ENCODE measurements at places on chromosomes 5 and 9. TPM values are rescaled to one million over a fixed set of nuclear protein-coding genes. Genes with fewer than 3 reads are reported as not detected.

DNA sequence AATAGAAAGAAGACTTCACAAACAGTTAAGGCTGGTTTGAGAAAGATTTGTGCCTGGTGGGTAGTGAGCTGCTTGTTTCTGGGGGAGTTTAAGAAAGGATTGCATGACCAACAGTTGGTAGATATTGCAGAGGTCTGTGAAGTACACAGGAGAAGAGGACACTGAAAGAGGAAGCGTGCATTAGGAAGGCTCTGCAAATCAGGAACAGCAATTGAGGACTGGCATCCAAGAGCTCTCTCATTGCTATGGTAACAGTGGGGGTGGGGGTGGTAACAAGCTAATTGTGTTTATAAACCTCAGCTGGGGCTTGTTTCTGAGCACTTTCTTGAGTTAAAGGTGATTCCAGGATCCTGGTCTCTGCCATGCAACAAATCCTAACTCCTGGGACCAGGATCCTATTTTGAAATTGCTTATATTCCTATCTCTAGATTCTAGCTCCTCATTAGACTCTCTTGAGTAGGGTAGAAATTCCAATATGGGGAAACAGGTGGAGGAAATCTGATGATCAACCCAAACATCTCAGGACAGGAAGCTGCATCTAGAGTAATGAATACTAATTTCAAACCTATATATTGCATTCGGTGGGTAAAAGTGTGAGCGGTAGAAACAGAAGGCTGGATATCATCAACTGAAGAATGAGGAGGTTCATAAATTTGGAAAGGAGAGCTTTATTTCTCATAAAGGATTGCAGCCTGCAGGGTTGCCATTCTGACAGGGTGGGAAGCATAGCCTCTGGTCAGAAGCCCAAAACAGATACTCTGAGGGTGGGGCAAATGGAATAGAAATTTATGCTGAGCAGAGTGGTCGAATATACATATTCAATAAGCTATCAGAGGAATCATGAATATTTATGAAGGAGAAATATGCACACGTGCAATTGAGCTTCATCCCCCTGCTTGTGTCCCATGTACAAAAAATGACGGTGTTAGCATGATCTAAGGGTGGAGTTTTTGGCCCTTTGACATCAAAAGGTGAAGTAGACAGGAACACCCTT lies 79.4 kb downstream of the PTTG1 start:
- DNase-seq = no peak

DNA sequence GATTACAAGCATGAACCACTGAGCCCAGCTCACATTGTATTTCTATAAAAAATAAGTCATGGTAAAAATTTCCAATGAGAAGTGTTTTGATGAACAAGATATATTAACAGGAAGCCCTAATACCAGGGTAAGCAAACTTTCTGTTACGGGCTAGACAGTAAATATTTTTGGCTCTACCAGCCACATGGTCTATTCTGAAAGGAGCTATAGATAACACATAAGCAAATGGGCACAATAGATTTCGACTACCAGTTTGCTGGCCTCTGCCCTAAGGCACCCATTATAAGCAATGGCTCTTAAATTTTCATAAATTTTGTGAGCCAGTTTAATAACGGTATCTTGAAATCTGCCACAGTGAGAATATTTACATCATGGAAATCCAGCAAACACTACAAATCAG lies 8.1 kb downstream of the UBQLN1 start:
- no peak for DNase-seq

DNA sequence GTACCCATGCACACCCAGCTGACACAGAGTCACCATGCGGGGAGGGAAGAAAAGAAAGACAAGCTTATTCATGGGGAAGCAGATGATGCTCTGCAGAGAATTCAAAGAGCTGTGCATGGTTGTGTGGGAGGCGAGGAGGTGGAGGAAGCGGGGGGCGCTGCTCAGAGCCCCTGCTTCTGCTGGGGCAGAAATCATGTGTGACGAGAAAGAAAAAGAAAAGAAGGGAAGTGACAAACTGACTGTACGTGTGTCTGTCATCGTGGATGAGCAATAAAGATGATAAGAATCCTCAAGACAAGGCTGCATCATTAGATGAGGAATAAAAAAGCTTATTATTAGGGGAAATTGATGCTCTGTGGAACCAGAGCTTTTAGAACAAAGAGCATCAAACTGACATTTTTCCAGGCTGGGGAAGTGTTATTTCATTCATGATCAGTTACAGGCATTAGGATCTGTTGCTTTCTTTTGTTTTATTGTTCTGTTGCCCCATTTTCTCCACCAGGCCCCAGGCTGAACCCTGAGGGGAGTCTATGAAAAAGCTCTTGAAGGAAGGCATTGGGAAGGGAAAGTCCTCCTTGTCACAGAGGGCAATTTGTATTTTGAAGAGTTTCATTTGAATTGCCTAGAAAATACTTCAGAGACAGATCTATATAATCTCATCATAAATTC lies 20.3 kb upstream of the SH3RF2 start:
- DNase-seq = no peak

GRCh38 chr9:116653348-116654058 lies 33.6 kb upstream of the TRIM32 start:
- no peak for DNase-seq

GRCh38 chr5:85030316-85031084 lies 645.8 kb upstream of the EDIL3 start:
- no peak for DNase-seq

ARSK gene
- total RNA-seq = 12.2 TPM

DNA sequence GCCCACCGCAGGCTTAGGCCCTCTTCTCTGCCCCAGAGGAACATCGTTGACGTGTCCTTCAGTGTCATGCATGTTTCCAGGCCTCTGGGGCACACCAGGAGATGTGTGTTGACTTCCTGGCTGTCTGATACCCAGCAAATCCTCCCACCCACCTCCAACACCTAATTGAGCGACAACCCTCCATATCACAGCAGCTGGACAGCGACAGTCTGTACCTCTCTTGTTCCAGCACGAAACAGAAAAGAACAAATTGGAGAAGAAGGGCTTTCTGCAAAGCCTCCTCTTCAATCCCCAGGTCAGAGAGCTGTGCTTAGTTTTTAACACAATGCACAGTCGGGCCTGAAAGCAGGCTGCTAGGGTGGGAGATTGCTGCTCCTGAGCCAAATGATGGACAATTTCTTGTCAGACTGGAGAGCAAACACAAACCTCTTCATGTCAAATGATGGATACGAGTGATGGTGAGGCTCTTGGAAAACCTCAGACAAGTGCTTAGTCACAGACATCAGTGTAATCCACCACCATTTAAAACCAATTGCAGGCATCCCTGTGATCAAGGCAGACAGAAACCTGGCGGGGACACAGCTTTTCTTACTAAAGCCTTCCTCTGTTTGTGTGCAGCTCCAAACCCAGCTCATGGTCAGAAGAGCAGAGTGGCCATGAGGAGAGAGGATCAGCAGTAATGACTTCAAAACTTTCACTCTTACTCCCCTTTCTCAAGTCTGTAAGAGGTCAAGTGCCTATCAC lies 110.6 kb downstream of the EBF1 start:
- DNase-seq = no peak
